ENCODE measurements at places on chromosomes 5 and 9.

- peak; percentile 71 for DNase-seq
Observed at GRCh38 chr5:6732634-6733410, 19.6 kb downstream of the TENT4A start.

- DNase-seq = peak; percentile 31
Observed at GRCh38 chr5:78983601-78984438, 1.3 kb downstream of the ARSB start.

DNA sequence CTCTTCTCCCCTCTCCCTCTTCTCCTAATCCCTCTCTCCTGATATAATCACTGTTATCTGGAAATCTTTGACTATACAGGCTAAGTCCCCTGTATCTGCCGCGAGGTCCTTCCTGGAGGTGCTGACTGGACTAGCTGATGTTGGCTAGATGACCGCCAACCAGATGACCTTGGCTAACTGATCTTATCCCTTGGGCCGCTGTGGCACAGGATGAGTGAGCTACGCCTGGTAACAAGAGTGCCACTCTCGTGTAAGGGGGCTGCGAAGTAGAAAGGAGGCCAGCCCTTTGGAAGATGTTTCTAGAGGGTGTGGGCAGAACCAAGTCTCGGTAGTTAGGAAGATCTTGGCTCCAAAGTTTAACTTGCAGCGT is 345 bp upstream of the PRRC1 start:
- DNase-seq = no peak

GRCh38 chr9:81108391-81108790 is 581.0 kb downstream of the TLE1 start:
- no peak for DNase-seq

DNA sequence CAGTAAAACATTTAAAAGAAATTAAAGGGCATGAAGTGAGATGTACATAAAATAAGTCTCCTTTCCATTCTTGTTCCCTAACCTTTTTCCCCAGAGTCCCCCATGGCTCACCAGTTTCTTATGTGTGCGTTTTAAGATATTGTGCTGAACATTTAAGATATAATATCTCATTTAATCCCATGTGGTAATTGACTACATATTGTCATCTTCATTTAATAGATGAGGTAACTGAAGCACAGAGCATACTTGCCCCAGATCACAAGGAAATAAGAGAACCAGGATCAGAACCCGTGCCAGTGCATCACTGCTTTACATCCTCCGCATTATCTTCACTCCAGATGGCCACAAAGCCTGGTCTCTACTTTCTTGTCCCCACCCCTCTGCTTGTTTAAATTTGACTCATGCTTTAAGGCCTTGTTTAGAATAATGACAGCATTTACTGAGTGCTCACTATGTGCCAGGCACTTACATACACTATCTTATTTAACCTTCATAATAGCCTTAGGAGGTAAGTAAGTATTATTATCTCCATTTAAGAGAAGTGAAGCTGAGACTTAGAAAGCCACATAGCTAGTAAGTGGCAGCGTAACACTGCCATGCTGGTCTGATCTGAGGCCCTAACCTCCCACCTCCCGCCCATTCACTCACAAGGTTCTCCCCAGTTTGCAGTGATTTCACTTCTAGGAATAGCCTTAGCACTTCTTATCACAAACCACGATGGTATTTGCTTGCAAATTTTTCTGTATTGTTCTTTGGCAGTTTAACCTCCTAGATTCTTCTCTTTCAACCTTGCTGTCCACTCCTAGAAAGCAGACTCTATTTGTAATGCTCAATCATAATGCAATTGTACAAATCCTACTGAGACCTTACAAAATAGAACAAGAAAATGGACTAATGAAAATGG is 78.4 kb upstream of the IL6ST start:
- DNase-seq = no peak

DNA sequence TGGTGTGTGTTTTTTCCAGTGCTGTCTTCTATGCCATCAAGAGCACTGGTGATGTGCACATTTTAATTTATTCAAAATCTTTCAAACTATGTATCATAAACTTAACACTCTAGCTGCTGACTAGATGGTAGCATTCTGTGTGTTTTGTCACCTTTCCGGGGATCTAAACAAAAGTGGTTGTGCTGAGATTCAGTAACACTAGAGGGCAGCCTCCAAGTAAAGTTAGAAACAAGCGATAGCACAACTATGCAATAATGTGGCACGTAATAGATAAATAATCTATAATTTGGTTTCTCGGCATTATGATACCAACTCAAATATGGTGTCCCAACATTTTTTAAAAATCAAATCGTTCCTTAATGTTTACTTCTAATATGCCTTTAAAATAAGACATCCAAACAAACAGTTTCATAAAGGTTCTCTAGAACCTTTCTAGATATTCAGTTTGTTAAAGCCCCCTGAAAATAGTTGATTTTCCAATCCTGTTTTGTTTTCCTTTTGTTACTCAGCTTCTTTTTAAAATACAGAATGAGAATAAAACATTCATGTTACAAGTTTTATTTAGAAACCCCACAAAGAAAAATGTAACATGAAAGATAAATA is 16.9 kb downstream of the SEMA6A start:
- peak; percentile 27 for DNase-seq

GRCh38 chr5:167665841-167666375 is 625.5 kb upstream of the WWC1 start:
- no peak for DNase-seq

DNA sequence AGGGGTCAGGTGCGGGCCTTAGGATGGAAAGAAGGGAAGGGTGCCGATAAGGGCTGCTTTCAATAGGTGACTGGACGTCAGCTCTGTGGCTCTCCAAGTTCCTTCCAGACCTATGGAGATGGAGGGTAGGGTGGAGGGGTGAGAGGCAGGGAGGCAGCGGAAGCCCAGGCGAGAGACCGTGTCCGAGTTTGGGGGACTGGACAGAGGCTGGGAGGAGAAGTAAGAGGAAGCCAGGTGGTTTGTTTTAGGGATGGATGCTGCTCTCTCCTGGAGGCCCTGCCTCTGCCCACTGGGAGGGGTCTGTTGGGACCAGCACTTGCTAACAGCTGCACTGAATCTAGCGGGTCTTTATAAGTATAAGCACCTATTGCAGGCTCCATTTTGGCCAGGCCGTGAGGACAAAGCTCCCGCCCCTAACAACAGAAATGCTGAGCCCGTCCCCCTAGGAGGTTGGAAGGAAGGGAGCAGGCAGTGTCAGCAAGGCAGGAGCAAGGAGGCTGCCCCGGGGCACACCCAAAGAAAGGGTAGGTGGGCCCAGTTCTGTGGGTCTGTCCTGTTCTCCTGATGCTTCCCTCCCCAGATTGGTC is 167.5 kb downstream of the DAB2IP start:
- no peak for DNase-seq

DNA sequence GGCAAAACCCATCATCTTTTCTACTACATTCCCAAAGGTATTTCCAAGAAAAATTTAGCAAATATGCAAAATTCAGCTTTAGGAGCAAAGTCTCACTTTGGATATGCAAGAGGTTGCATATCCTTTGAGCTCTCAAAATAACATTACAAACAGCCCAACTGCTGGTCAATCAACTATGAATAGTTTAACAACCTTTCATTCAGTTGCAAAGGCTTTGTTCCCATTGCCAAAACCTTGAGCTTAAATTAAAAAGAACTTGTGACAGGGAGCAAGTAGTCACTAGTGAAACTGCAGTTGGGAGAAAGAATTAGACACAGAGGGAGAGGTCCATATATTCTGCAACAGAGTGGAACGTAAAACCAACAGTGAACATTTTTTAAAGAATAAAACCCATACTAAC is 8.8 kb downstream of the ZNF608 start:
- no peak for DNase-seq

Measured in ACHN (cell line).